ENCODE measurements at places on chromosomes 7 and 10. TPM values are rescaled to one million over a fixed set of nuclear protein-coding genes. Genes with fewer than 3 reads are reported as not detected.

GRCh38 chr10:67818323-67818722 lies 19.7 kb downstream of the DNAJC12 start:
- peak; percentile 61 for DNase-seq

DNA sequence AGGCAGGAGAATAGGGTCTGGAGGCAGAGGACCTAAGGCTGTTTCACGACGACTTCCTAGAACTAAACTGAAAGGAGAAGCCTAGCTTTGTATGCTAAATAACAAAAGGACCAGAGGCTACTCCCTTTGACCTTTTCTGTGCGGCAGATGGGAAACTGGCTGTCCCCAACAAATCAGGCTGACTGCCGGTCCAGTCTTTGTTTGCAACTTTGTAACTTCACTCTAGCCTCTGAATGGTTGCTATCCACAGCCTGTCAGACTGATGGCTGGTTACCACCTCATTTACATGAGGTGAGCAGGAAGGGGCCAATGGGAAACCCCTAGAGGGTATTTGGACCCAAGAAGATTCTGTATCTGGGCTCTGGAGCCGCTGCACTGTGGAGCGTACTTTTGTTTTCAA lies 132.6 kb upstream of the SHH start:
- DNase-seq = no peak

The CPA2 gene
- not detected for total RNA-seq

The TAS2R5 gene
- 0.30 TPM for total RNA-seq

- no peak for DNase-seq
Observed at GRCh38 chr7:79930604-79931003, 204.0 kb upstream of the GNAI1 start.

DNA sequence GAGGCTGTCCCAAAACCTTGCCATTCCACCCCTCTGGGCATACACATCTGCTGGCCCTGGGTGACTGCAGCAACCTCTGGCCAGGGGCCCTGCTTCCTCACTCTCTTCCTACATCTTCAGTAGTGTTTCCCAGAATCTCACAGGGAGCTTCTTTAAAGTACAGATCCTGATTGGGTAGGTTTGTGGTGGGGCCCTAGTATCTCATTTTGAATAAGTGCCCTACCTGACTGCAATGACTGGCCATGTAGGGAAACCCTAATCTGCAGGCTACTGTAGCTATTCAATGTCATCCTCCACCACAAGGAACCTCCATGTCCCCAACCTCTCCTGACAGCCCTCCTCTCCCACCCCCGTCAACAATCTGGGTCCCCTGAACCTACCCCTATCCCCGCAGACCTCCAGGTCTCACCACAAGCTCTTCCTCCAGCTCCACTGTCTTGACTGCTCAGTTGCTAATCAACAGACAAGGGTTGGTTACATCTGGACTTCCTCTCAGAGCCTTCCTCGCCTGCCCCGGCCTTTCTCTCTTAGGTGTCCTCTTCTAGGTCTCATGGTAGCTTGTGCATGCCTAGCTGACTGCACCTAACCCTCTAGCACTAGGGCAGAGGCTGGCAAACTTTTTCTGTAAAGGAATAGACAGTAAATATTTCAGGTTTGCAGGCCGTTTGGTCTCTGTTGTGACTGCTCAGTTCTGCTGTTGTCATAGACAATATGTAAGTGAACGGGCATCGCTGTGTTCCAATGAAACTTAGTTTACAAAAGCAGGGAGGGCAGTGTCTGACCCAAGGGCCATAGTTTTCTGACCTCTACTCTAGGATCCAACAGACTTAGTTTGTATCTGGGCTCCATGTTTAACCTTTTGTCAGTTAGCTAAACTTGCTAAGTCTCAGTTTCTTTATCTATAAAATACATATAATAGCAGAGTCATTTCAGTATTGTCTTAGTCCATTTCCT lies 121.1 kb downstream of the AOAH start:
- no peak for DNase-seq

DNA sequence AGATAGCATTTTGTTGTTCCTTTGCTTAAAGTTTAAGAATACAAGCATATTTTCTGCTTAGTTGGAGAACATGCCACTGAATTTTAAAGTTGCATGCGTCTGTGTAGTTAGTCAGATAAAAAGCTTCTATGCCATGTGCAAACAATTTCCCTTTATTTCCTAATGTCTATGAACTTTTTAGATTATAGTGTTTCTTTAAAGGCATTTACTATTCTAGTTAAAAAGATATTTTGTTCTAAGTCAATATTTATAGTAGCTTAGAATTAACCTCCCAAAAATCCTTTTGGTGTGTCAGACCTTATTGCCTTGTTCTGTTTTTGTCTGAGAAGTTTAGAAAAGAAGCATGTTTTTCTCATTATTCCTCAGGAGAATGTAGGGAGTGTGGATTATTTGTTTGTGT lies 99.0 kb upstream of the GATA3 start:
- DNase-seq = no peak

DNA sequence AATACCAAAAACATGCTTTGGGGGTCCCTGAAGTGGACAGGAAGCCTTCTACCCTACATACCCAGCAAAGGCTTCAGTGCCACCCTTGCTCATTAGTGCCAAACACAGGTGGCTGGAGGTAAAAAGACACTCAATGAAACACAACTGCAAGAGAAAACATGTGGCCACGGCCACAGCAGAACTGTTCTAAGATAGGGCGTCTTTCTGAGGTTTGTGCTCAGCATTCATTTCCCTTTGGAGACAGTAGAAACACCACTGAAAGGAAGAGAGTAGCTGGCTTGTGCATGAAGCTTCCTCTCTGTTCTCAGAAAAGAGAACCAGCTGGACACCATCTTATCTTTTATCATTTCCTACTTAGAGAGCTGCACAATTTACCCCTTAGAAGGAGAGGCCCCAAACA lies 143.0 kb downstream of the PLXNA4 start:
- no peak for DNase-seq

The ARHGEF35 gene
- total RNA-seq = not detected

The ABCB4 gene
- 1.1 TPM for total RNA-seq
